Astrocyte (in vitro differentiated cells and primary cell): ENCODE measurements at places on chromosomes 4 and X.
A peak's percentile ranks its signal among the peaks of the same experiment; 100 is the strongest.

GRCh38 chr4:18022572-18023050 lies 1.1 kb upstream of the LCORL start:
- no peak for DNase-seq

DNA sequence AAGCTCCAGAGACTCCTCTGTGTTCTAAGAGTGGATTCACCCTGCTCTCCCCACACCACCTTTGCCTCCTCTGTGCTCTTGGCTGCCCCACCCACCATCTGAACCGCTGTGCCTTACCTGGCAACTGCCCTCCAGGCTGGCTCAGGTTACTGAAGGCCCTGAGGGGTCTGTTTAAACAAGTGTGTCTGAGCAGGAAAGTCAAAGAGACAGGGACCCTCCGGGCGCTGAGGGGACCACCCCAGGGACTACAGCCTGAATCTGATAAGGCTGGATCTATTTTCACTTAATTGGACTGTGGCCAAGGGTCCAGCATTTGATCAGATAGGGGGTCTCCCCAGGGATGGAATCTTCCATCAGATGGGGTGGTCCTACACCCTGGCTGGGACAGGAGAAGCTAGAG lies 10.4 kb upstream of the MSX1 start:
- DNase-seq: no peak

GRCh38 chr4:15990570-15991285 lies 27.8 kb upstream of the FGFBP2 start:
- DNase-seq: no peak

- no peak for DNase-seq
These were observed 14.9 kb upstream of the PIM2 start for GRCh38 chrX:48933757-48934156.

- no peak for DNase-seq
These were observed 182.0 kb downstream of the MGST2 start for GRCh38 chr4:139847602-139848001.

GRCh38 chrX:137313627-137314026 lies 252.3 kb upstream of the ZIC3 start:
- DNase-seq: no peak

DNA sequence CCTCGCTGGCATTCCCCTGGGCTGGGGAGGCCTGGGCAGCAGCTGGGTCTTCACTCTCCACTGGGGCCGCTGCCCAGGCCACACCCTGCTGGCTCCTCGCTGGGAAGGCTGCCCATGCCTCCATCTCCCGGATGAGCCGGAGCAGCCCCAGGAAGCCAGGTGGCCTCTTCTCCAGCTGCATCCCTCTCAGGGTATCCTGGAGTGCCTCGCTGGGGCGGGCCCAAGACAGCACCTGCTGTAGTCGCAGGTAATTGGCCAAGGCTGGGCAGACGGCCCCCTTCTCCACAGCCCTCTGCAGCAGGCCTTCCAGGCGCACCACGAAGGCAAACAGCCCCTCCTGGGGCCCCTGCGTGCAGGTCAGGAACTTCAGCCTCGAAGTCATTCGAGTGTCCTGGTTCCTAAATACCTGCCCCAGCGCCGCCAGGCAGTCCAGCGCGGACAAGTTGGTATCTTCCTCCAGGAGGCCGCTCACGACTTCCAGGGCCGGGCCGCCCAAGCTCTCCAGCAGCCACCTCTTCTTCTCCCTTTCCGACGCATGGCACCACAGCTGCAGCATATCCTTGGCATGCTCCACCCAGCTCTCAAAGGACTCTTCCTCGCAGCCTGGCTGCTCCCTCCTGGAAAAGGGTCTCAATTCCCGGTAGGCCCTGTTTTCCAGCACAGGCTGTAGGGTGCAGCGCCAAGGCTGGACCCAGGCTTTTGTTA lies 3.7 kb downstream of the PNMA6E start:
- DNase-seq: no peak

DNA sequence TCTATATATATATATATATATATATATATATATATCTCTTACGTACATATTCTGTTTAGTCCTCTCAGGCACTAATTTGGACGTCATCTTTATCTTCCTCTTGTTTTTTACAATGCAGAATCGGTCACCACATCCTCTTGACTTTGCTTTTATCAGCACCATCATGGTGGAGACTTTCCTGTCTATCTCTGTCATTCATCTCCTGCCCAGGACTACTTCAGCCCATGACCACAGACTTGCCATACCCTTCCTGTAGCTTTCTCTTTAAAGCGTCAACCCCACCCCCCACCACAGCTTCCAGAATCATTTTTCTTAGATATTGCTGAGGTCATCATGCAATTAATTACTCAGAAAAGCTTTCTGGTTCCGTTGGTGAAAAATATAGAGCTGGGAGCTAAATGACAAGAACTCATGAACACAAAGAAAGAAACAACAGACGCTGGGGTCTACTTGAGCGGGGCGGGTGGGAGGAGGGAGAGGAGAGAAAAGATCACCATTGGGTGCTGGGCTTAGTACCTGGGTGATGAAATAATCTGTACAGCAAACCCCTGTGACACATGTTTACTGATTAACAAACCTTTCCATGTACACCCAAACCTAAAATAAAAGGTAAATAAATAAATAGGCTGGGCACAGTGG lies 30.5 kb upstream of the PRKX start:
- no peak for DNase-seq

DNA sequence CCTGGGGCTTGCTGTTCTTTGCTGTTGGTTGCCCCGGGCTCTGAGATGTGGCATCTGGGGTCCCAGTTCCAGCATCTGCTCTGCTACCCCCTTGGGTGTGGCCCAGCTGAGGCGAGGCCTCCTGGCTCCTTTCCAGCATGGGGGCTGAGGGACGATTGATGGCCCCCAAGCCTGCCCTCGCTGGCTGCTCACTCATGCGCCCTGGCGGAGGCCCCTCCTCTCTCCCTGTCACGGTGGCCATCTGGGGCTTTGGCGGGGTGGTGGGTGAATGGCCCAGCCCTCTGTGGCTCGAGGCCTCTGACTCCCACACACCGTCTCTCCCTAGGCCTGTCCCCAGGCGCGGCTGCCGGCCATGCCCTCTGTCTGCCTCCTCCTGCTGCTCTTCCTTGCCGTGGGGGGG lies 1.8 kb downstream of the PLXNA3 start:
- DNase-seq: no peak

- no peak for DNase-seq
These were observed 190.7 kb upstream of the MID1 start for GRCh38 chrX:10811111-10811510.

- DNase-seq: no peak
These were observed 680 bp downstream of the MAEA start for GRCh38 chr4:1290165-1290977.

GRCh38 chr4:146073517-146073916 lies 102.0 kb upstream of the LSM6 start:
- no peak for DNase-seq

GRCh38 chr4:158333820-158334219 lies 123.5 kb downstream of the TMEM144 start:
- DNase-seq: no peak

DNA sequence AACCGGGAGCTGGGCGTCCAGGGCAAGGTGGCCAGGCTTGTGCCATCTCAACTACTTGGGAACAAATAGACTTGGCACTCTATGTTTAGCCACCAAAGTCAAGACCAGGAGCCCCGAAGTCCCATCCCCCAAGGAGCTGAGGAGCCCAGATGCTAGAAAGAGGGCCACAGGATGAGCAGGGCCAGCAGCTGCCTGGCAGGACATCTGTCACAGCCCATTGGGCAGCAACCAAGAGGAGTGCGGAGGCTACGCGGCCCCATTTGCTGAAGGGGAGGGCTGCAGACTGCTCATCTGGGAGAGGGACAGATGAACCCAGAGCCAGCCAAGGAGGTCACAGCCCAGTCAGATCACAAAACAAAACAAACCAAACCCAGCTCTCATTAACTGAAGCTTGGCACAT lies 22.9 kb upstream of the SOWAHD start:
- DNase-seq: no peak

- peak; percentile 2 for DNase-seq
These were observed 36.9 kb upstream of the ADGRA3 start for GRCh38 chr4:22552812-22553211.

- peak; percentile 53 for DNase-seq
These were observed at the start of gene ADGRA3 for GRCh38 chr4:22515888-22516541. Gene ADGRA3 (minus strand): TSS chr4:22516066. CDS start chr4:22515784, 282 bp downstream.

DNA sequence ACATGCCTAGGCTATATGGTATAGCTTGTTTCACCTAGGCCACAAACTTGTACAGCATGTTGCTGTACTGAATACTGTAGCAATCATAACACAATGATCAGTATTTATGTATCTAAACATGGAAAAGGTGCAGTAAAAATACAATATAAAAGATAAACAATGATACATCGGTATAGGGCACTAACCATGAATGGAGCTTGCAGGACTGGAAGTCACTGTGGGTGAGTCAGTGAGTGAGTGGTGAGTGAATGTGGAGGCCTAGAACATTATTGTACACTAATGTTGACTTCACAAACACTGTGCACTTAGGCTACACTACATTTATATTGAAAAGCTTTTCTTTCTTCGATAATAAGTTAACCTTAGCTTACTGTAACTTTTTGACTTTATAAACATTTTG lies 45.6 kb upstream of the ANK2 start:
- DNase-seq: no peak

- DNase-seq: no peak
These were observed 28.0 kb downstream of the NYX start for GRCh38 chrX:41475191-41475590.

- DNase-seq: peak; percentile 31
These were observed 306.7 kb downstream of the GBA3 start for GRCh38 chr4:22999419-22999818.

- peak; percentile 54 for DNase-seq
These were observed 37.3 kb upstream of the LPAR4 start for GRCh38 chrX:78710171-78710570.

DNA sequence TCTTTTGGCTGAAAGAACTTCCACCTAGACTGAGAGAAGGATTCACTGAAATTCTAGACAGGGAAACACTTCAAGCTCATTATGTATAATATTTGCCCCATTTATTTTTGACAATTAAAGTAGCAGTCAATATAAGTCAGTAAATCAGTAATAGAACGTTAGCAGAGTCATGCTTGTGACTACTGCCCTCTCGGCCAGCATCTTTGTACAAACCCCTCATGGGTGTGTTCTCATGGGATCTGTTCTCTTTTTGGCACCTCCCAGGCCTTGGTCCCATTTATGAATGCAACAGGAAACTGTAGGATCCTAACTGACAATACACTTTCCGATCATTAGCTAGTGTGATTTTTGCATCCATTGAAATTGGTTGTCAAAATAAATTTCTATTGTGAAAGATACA lies 2.9 kb downstream of the MSL3 start:
- DNase-seq: no peak

DNA sequence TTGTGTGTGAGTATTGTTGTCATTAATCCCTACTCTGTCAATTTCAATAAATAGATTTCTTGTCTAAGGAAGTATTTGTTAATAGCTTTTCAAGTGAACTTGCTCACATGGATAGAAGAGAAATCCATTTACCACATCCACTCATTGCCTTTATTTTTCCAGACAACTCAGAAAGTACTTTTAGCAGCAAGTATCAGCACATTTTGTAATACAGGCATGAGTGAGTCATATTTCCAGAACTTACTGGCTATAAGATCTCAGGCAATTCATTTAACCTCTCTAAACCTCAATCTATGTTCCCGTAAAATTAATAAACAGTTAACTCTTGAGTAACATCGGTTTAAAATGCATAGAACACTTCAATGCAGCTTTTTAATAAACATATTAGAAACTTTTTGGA lies 317.9 kb upstream of the PCDH7 start:
- DNase-seq: peak; percentile 8

- no peak for DNase-seq
These were observed 3.2 kb upstream of the CPZ start for GRCh38 chr4:8589336-8589735.

DNA sequence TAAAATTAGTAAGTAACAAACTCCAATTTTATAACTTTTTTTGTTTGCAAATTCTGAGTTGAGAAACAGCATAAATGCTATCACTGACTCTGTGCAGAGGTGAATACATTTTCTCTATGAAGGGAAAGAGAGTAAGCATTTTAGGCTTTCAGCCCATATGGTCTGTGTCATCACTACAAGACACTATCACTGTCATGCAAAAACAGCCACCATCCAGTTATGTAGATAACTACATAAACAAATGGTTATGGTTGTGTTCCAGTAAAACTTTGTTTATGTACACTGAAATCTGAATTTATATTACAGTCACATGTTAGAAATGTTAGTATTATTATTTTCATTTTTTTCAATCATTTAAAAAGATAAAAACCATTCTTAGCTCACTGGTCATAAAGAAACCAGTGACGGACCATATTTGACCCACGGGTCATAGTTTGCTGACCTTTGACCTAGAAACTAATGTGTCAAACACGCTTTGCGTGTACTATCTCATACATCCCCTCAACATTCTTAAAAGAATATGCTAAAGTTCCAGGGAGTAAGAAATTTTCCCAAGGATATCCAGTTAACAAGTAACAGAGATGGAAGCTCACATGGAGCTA lies 29.1 kb downstream of the RASGEF1B start:
- no peak for DNase-seq

DNA sequence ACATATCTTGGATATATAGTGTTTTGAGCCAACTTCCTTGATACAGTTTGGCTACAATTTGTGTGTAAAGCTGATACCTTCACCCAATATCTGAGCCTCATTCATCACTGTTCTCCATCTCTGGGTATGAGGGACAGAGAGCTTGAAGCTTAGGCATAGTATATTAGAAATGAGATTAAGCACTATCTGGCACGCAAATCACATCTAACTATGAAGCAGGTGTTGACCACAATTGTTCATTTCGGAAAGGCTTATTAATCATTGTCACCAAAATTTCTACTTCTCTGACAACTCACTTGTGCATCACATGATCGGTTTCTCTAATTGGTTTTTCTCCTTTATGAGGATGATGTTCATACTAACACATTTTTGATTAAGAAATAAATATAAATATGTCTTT lies 2.1 kb upstream of the POF1B start:
- DNase-seq: no peak

DNA sequence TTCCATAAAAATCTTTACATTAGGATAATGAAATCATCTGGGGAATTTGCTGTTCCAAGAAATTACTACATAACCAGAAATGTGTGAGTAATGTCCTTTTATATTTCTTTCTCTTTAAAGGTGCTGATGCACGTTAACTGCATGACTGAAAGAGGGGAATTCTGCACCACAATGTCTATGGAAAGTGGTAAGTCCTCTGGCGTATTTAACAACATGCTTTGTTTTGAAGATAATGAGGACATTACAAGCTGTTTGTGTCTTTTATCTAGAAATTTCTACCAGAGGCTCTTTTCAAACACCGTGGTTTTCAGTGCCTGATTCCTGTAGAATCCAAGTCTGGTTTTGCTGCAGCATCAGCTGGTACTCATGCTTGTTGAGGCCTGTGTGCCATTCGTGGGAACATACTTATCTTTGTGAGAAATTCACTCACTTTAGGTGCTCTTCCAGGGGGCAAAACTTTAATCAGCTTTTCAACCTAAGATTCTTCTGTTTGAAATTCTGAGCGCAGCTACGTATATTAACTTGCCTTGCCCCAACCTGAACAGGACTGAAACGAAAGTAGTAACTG lies 257.2 kb downstream of the PDHA2 start:
- peak; percentile 84 for DNase-seq

GRCh38 chrX:11423949-11424348 lies 130.7 kb downstream of the AMELX start:
- no peak for DNase-seq

GRCh38 chr4:81509191-81509590 lies 37.5 kb upstream of the RASGEF1B start:
- DNase-seq: no peak
